ENCODE measurements at places on chromosomes 5 and 9.

DNA sequence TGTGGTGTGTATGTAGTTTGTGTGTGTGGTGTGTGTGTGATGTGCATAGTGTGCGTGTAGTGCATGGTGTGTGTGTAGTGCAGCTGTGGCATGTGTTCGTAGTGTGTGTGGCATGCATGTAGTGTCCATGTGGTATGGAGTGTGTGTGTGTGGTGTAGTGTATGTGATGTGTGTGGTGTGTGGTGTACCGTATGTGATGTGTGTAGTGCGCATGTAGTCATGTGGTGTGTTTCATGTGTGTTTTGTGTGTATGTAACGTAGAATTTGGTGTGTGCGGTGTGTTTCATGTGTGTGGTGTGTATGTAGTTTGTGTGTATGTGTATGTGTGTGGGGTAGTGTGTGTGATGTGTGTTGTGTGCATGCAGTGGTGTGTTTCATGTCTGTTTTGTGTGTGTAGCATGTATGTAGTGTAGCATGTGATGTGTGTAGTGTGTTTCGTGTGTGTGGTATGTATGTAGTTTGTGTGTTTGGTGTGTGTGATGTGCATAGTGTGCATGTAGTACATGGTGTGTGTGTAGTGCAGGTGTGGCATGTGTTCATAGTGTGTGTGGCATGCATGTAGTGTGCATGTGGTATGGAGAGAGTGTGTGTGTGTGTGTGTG lies 40.7 kb downstream of the SYK start:
- DNase-seq = no peak

DNA sequence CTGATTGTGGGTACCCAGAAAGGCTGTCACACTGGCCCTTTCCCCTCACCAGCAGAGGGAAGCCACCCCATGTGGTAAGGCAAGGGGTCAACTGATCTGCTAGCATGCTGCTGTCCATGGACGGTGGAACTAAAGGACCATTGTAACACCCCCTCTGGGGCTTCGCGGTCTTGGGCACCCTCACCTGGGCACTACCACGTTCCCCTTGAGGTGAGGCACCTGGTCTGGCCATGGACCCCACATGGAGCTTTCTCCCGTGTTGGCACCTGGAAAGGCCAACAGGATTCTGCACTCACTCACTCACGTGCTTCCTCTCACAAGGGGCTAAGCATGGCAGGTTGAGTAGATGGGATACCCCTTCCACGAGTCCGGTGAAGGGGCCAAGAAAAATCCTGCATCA lies 72.0 kb upstream of the RFX3 start:
- DNase-seq = no peak

GRCh38 chr5:88690409-88691229 lies 192.4 kb downstream of the MEF2C start:
- DNase-seq = peak; percentile 60

DNA sequence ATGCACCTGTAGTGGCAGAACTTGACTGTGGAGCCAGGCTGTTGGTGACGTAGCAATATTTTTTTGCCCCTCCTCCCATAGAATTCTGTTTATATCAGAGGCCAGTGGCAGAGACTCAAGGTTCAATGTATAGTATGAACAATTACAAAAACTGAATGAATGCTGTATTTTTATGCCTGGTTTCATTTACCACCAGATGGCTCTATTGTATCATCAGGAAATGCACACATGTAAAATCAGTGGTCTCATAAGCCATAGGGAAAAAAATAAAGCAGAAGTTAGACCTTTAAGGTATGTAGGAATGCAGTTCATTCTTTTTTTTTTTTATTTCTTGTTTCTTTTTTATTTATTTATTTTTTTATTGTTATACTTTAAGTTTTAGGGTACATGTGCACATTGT lies 43.6 kb downstream of the CCDC192 start:
- no peak for DNase-seq
